Upper lobe of right lung (tissue), 1 donor: ENCODE measurements at places on chromosomes 11 and 22. TPM values are rescaled to one million over a fixed set of nuclear protein-coding genes. Genes with fewer than 3 reads are reported as not detected.
A peak's percentile ranks its signal among the peaks of the same experiment; 100 is the strongest.

The KDM4D gene
- 0.52 TPM for total RNA-seq

The MS4A12 gene
- not detected for total RNA-seq

The DEFB131B gene
- total RNA-seq: not detected

The FHIP1B gene
- 40.6 TPM for total RNA-seq

The LINC01488 gene
- not detected for total RNA-seq

The PKP3 gene
- total RNA-seq: 40.4 TPM

GRCh38 chr22:32020117-32020516 lies 22.9 kb upstream of the SLC5A1 start:
- no peaks in the 10 kb centered on the region for H3K4me1 ChIP-seq
- no peak overlapping the region for H3K4me3 ChIP-seq
- H3K27me3 ChIP-seq: peaks cover 6% of the 10 kb centered on the region
- no peak overlapping the region for H3K27ac ChIP-seq
- H3K36me3 ChIP-seq: no peaks in the 10 kb centered on the region

GRCh38 chr11:8934742-8935488 lies 2.2 kb upstream of the C11orf16 start:
- H3K27ac ChIP-seq: no peak overlapping the region
- no peaks in the 10 kb centered on the region for H3K4me1 ChIP-seq
- DNase-seq: no peak
- no peaks in the 10 kb centered on the region for H3K36me3 ChIP-seq
- no peak overlapping the region for H3K4me3 ChIP-seq
- no peaks in the 10 kb centered on the region for H3K27me3 ChIP-seq

- peaks cover 47% of the 10 kb centered on the region for H3K4me1 ChIP-seq
- H3K36me3 ChIP-seq: no peaks in the 10 kb centered on the region
- no peak overlapping the region for H3K4me3 ChIP-seq
- peak overlapping the region; percentile 95 for H3K27ac ChIP-seq
- DNase-seq: no peak
Measured at GRCh38 chr11:65559535-65559934, 1.4 kb upstream of the LTBP3 start.

DNA sequence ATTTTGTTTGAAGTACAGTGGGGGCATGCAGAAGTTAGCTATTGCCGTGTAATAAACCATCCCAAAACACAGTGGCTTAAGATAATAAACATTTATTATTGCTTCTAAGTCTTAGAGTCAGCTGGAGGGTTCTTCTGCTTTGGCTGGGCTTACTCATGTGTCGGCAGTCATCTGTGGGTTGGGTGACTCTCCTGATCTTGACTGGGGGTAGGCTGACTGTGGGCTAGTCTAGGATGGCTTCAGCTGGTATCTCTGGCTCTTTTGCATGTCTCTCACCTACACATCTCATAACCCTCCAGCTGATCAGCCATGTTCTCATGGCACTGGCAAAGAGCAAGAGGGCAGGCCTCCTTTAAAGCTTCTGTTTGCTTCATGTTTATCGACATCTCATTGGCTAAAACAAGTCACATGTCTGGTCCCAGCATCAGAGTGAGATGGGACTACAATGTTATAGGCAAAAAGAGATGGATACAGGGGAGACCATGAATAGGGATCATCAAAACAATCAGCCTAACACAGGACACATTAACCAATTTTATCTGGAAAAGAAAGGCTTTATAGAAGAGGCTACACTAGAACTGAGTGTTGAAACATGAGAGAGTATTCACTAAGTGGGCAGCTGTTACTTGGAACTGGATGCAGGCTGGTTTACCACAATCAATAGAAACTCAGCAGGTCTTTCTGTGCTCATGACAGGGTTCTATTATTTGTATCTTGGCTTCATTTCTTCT lies 5.1 kb downstream of the LRRC51 start:
- no peak overlapping the region for H3K4me3 ChIP-seq
- no peak overlapping the region for H3K27ac ChIP-seq
- H3K36me3 ChIP-seq: peaks cover 29% of the 10 kb centered on the region
- no peaks in the 10 kb centered on the region for H3K27me3 ChIP-seq
- no peak for DNase-seq
- peaks cover 10% of the 10 kb centered on the region for H3K4me1 ChIP-seq

GRCh38 chr22:17013396-17014100 lies 5.5 kb upstream of the GAB4 start:
- no peak overlapping the region for H3K27ac ChIP-seq
- DNase-seq: no peak
- H3K4me3 ChIP-seq: no peak overlapping the region
- H3K4me1 ChIP-seq: no peaks in the 10 kb centered on the region
- peaks cover 13% of the 10 kb centered on the region for H3K27me3 ChIP-seq

DNA sequence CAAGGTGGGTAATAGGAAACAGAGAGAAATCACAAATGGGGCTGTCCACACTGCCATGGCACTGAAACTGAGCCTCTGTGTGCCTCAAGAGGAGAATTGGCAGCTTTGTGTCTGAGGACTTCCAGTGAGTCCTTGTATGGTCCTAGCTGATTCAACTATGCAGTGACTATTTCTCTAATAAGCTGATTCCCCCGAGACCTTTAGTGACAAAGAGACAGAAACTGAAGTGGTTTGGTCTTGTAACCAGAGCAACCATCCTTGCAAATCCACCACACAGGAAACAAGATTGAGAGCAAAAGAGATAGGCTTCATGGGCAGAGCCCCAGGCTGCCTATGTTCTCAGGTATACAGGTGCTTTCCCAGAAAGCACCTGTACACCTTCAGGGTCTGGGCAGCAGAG lies 1038.5 kb downstream of the NTM start:
- no peaks in the 10 kb centered on the region for H3K36me3 ChIP-seq
- no peak for DNase-seq
- no peak overlapping the region for H3K4me3 ChIP-seq
- H3K27me3 ChIP-seq: peaks cover 17% of the 10 kb centered on the region
- no peak overlapping the region for H3K27ac ChIP-seq

GRCh38 chr11:597166-597725 lies 18.5 kb downstream of the IRF7 start:
- H3K27me3 ChIP-seq: no peaks in the 10 kb centered on the region
- H3K4me3 ChIP-seq: no peak overlapping the region
- H3K36me3 ChIP-seq: peaks cover 97% of the 10 kb centered on the region
- H3K27ac ChIP-seq: no peak overlapping the region
- H3K4me1 ChIP-seq: no peaks in the 10 kb centered on the region
- no peak for DNase-seq

DNA sequence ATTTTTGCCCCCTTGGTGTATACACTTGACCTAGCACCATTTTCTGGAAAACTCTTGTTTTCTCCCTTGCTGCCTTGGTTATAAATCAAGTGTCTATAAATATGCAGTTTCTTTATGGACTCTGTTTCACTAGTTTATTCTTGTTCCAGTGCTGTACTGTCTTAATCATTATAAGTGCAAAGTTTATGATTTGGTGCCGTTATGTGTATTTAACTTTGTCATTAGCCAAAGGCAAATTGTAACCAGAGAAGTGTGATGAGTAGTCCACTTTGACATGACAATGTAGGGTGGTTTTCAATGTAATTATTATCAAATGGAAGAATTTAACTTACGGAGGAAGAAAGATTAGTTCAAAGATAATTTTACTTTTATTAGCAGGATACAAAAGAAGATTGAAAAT lies 40.3 kb downstream of the SPECC1L start:
- no peaks in the 10 kb centered on the region for H3K27me3 ChIP-seq
- H3K27ac ChIP-seq: no peak overlapping the region
- DNase-seq: no peak
- H3K4me1 ChIP-seq: peaks cover 19% of the 10 kb centered on the region
- H3K36me3 ChIP-seq: peaks cover 31% of the 10 kb centered on the region

DNA sequence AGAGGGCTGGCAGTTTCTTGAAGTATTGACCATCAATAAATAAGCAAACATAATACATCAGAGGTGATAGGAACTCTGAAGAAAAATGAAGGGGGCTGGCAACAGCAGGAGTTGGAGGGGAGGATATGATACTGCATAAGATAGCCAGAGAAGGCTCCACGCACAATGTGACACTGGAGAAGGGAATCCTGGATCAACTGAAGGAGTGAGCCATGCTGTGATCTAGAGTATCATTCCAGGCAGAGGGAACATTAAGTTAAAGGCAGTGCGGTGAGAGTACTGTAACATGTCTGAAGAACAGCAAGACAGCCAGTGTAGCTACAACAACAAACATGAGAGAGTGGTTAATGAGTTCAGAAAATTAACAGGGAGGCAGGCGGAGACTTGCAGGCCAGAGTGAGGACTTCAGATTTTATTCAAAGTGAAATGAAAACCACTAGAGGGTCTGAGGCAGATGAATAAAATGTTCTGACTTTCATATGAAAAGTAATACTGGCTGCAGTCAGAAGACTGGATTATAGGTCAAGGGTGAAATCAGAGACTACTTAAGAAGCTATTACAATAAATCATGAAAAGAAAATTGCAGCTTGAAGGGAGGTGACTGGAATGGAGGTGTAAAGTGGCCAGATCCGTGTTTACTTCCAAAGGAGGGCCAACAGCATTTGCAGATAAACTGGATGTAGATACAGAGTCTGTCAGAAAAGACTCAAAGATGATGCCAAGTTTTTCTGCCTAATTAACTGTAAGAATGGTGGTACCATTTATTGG lies 49.4 kb downstream of the RRAS2 start:
- H3K4me3 ChIP-seq: no peak overlapping the region
- no peaks in the 10 kb centered on the region for H3K27me3 ChIP-seq
- H3K27ac ChIP-seq: no peak overlapping the region
- peaks cover 25% of the 10 kb centered on the region for H3K4me1 ChIP-seq
- no peak for DNase-seq

GRCh38 chr11:118749429-118749828 lies 41.5 kb downstream of the DDX6 start:
- DNase-seq: no peak
- peaks cover 60% of the 10 kb centered on the region for H3K36me3 ChIP-seq
- no peak overlapping the region for H3K27ac ChIP-seq
- H3K4me1 ChIP-seq: peaks cover 6% of the 10 kb centered on the region
- no peak overlapping the region for H3K4me3 ChIP-seq
- H3K27me3 ChIP-seq: no peaks in the 10 kb centered on the region

GRCh38 chr11:9762531-9762930 lies 98.7 kb downstream of the SWAP70 start:
- H3K4me1 ChIP-seq: peaks cover 30% of the 10 kb centered on the region
- DNase-seq: no peak
- H3K36me3 ChIP-seq: no peaks in the 10 kb centered on the region
- no peak overlapping the region for H3K4me3 ChIP-seq

GRCh38 chr22:50702261-50702671 lies 29.6 kb downstream of the SHANK3 start:
- DNase-seq: peak; percentile 51
- peaks cover 20% of the 10 kb centered on the region for H3K4me1 ChIP-seq
- H3K36me3 ChIP-seq: peaks cover 4% of the 10 kb centered on the region
- no peak overlapping the region for H3K27ac ChIP-seq
- no peaks in the 10 kb centered on the region for H3K27me3 ChIP-seq

- H3K27me3 ChIP-seq: peaks cover 8% of the 10 kb centered on the region
- DNase-seq: no peak
- H3K27ac ChIP-seq: no peak overlapping the region
- H3K4me1 ChIP-seq: no peaks in the 10 kb centered on the region
- no peaks in the 10 kb centered on the region for H3K36me3 ChIP-seq
Measured at GRCh38 chr11:131888230-131888855, 517.9 kb downstream of the NTM start.

DNA sequence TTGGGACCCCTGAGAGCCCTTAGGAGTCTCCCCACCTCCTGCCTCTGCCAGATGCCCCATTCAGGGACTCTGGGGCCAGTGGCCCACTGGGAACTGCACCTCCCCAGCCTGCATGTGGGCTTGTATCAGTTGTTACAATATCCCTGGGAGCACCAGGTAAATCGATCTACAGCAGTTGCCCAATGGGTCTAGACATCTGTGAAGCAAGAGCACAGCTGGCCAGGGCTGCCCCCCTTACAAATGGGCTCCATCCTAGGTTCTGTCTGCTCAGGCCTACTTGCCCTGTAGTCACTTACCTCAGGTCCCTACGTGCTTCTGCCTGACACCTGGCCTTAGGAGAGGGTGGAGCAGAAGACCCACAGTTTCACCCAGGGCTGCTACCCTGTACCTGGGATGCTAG lies 62.7 kb downstream of the HIRA start:
- H3K36me3 ChIP-seq: peaks cover 89% of the 10 kb centered on the region
- no peak overlapping the region for H3K27ac ChIP-seq
- H3K4me3 ChIP-seq: no peak overlapping the region
- no peaks in the 10 kb centered on the region for H3K27me3 ChIP-seq

DNA sequence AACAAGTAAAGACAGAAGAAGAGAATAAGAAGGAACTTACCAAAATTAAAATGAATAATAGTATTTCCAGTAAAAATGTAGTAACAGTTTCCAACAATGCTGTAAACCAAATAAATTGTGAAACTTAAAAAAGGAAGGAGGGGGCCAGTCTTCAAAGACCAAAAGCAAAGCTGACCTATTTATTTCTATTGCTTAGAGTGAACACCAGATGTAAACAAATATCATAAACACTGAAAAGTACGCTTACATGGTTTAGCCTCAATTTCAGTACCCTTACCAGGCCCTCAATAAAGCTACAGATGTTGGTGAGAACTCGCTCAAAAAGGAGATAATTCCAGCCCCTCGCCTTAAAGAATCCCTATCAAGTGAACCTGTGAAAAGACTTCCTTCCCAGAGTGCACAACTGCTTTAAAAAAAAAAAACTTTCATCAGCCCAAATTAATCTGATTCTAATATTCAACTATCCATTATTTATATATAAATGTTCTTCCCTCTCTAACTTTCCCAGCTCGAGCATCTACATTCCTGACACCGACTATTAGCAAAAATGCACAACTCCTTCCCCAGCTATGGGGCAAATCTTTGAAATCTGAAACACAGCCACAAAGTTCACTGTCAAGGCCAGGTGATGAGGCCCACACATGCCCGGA lies 2.4 kb downstream of the PHF21A start:
- no peak for DNase-seq

- H3K27me3 ChIP-seq: no peaks in the 10 kb centered on the region
- H3K36me3 ChIP-seq: peaks cover 93% of the 10 kb centered on the region
- DNase-seq: no peak
Measured at GRCh38 chr22:23704829-23705228, 14.0 kb downstream of the RGL4 start.

- H3K27ac ChIP-seq: no peak overlapping the region
- no peaks in the 10 kb centered on the region for H3K27me3 ChIP-seq
- peak; percentile 58 for DNase-seq
- no peaks in the 10 kb centered on the region for H3K36me3 ChIP-seq
Measured at GRCh38 chr22:44131412-44131811, 49.3 kb upstream of the PARVG start.

DNA sequence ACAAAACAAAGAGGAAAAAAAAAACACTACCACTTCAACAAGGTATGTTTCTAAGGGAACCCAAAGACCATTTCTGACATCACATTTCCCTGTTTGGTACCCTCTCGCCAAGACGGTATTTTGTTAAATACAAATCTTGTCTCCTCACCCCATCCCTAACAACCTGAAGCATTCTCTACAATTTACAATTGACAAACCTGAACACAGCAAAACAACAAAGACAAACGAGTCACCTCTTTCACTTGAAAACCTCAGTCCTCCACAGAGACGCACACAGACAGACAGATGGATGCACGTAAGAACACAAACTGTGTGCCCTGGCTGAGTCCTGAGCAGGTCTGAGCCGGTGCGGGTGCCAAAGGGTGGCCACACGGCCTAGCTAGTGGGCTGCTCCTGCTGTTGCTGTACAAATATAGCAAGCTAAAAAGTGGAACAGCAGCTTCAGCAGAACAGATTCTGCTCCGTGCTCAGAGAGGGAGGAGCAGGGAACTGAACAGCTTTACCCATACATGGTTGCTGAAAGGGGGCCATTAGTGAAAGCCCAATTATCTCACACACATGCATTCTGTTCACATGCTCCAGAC lies 28.5 kb downstream of the CELF1 start:
- H3K27me3 ChIP-seq: no peaks in the 10 kb centered on the region
- no peaks in the 10 kb centered on the region for H3K36me3 ChIP-seq
- H3K4me3 ChIP-seq: no peak overlapping the region
- peaks cover 60% of the 10 kb centered on the region for H3K4me1 ChIP-seq
- peak overlapping the region; percentile 70 for H3K27ac ChIP-seq
